ENCODE measurements at places on chromosomes 13 and 19. TPM values are rescaled to one million over a fixed set of nuclear protein-coding genes. Genes with fewer than 3 reads are reported as not detected.
A peak's percentile ranks its signal among the peaks of the same experiment; 100 is the strongest.

- no peak overlapping the region for H3K27ac ChIP-seq
- no peaks in the 10 kb centered on the region for H3K27me3 ChIP-seq
Measured at GRCh38 chr19:7262470-7262869, 31.7 kb downstream of the INSR start.

DNA sequence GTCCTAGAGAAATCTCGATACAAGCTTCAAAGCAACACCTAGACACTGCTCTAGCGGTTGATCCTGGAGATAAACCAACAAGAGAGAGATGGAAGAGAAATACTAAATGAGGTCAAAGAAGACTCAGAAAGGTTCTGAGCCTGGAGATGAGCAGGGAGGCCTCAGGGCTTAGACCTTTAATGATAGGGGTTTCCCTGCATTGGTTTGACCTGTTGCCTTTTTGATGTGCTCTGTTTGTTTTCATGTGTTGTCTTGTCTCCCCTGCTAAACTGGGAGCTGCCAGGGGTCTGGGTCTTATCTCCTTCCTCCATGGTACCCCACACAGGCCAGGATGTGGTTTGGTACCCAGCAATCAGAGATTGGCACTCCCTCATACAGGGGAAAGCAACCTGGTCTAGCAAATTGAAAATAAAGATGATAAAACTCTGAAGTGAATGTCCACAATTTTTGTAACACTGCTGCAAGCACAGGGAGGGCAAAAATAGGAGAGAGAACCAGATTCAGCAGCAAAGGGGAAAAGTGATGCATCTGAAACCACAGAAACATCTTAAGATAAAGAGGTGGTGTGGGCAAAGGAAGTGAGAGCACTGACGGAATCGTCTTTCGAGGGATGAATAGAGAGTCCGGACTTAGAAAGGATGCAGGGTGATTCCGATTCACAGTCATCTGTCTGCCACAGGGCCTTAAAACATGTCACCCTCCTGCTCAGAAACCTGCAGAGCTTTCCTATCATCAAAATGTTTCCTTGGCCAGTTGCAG is 3.5 kb downstream of the FFAR2 start:
- H3K36me3 ChIP-seq: no peaks in the 10 kb centered on the region
- H3K27me3 ChIP-seq: peaks cover 31% of the 10 kb centered on the region
- H3K4me1 ChIP-seq: no peaks in the 10 kb centered on the region
- DNase-seq: no peak
- no peak overlapping the region for H3K27ac ChIP-seq
- H3K4me3 ChIP-seq: no peak overlapping the region

DNA sequence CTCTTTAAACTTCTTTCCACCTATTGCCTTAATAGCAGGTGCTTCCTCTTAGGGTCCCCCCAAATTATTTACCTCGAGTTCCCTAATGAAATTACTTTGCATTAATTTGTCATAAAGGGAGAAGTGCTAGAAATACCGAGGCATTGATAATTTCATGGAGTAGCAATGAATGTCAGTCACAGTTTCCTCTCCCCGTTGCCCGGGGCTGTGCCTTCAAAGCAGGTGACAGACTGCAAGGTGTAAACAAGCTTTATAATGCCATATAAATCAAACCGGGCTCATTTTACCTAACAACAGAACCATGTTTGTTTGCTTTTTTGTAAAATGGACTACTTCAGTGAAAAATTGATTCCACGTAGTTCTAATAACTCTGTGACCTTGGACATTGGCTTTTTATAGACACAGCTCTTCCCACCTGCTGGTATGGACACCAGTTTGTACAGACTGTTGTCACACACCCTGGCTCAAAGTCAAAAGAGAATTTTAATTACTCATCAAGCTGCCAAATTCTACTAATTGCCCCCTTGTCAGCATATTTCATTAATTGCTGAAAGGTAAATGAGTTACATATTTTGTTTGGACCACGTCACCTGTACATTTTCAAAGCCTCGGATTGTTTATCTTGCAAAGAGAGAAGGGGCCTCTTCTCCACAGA is 171.1 kb downstream of the STK24 start:
- peak overlapping the region; percentile 79 for H3K27ac ChIP-seq
- peak overlapping the region; percentile 38 for H3K4me3 ChIP-seq
- DNase-seq: no peak
- peaks cover 32% of the 10 kb centered on the region for H3K36me3 ChIP-seq
- peaks cover 37% of the 10 kb centered on the region for H3K4me1 ChIP-seq

GRCh38 chr13:23921451-23921888 is 24.2 kb upstream of the C1QTNF9B start:
- no peaks in the 10 kb centered on the region for H3K4me1 ChIP-seq
- H3K36me3 ChIP-seq: no peaks in the 10 kb centered on the region
- no peak for DNase-seq

- H3K27ac ChIP-seq: no peak overlapping the region
- no peak for DNase-seq
- no peaks in the 10 kb centered on the region for H3K4me1 ChIP-seq
- H3K27me3 ChIP-seq: no peaks in the 10 kb centered on the region
- H3K36me3 ChIP-seq: no peaks in the 10 kb centered on the region
Measured at GRCh38 chr13:35309706-35310105, 166.8 kb downstream of the MAB21L1 start.

DNA sequence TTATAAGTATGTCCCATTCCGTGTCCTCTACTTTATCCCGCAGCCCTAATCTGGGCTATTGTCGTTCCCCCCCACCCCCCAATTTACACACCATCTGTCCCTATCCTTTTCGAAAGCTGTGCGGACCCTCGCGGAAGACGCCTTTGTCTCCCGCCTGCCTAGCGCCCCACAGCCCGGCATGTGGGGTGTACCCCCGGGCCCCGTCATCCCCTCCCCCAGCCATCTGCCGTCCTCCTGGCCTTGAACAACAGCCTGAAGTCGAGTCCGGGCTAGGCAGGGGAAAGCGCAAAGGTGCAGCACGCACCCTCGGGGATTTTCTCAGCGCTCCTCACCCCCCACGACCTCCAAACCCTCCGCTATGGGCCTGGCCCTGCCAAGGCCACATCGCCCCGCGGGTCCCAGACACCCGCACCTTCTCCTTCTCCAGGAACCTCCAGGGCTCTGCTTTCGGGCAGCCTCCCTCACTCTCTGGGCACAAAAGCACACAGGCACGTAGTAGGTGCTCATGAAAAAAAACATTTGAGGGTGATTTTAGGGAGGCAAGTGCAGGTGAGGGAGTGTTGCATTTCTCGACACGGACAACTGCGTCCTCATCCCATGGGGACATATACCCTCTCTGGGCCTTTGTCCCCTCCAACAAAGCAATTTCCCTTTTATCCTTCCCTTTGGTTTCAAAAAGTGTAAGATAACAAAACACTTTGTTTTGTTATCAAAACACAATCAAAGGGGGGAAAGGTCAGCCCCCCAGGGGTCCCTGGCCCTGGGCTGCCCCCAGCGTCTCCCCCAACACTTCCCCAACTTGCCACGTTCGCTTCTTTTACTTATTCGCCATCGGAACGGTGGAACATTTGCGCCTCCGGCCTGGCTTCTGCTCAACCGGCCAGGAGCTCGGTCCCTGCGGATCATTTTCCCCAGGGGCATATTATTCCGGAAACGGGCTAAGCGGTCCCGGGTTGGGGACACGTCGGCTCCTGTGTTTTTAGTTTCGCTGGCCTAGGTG is 16.4 kb downstream of the CCDC124 start:
- H3K36me3 ChIP-seq: no peaks in the 10 kb centered on the region
- no peak for DNase-seq
- H3K27ac ChIP-seq: peak overlapping the region; percentile 95
- H3K4me3 ChIP-seq: peak overlapping the region; percentile 88
- peaks cover 20% of the 10 kb centered on the region for H3K4me1 ChIP-seq

The NKPD1 gene
- 1.3 TPM for total RNA-seq

The RCBTB2 gene
- total RNA-seq: 21.5 TPM
